CD4-positive, alpha-beta T cell (primary cell): ENCODE measurements at places on chromosomes 6 and 20. TPM values are rescaled to one million over a fixed set of nuclear protein-coding genes. Genes with fewer than 3 reads are reported as not detected.

- DNase-seq, result no peak
Observed at GRCh38 chr6:13354331-13355042, 26.1 kb upstream of the TBC1D7 start.

- DNase-seq, result no peak
Observed at GRCh38 chr20:51331481-51331880, 211.0 kb downstream of the NFATC2 start.

- no peak for DNase-seq
Observed at GRCh38 chr6:162973151-162973872, 245.5 kb downstream of the PACRG start.

GRCh38 chr20:48139262-48140041 lies 354.2 kb upstream of the SULF2 start:
- DNase-seq, result no peak

GRCh38 chr6:137589067-137589848 lies 95.1 kb upstream of the OLIG3 start:
- DNase-seq, result peak; percentile 54

DNA sequence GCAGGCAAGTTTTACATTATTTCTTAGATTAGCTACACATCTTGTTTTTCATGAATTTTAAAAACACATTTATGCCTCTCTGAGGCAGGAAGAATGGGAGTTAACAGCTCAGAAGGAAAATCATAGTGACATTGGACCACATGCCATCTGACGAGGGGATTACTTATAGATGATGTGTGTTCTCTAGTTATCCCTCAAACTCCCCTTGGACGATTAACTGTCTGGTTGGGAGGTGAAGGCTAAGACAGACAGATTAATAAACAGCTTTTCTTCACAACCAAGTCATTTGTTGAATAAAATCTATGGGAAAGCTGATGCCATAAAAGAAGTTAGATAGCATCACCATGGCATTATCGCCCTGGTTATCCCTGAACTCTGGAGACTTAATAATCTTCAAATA lies 80.0 kb upstream of the PREP start:
- DNase-seq, result no peak

- no peak for DNase-seq
Observed at GRCh38 chr20:3775457-3776108, 5.7 kb downstream of the SPEF1 start.

GRCh38 chr20:6769903-6770785 lies 2.7 kb downstream of the BMP2 start:
- DNase-seq, result peak; percentile 7

DNA sequence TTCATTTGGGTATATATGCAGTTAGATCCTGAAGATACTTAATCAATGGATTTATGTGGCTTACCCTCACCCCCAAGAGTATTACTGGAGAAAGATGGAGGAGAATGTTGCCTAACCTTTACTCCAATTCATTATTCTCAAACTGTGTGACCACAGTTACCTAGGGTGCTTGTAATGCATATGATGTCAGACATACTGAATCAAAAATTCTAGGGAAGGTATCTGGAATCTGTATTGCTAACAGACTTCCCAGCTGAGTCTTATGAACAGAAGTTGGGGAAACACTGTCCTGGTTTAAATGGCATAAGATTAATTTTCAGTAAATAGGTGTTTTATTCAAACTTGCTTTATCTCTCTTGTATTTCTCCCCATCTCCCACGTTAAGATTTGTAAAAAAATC lies 83.9 kb downstream of the PKIB start:
- no peak for DNase-seq

GRCh38 chr6:148544421-148544820 lies 201.8 kb downstream of the SASH1 start:
- no peak for DNase-seq

GRCh38 chr6:34961574-34961973 lies 72.5 kb downstream of the ANKS1A start:
- no peak for DNase-seq

GRCh38 chr20:4897600-4897999 lies 103.7 kb downstream of the SLC23A2 start:
- no peak for DNase-seq

DNA sequence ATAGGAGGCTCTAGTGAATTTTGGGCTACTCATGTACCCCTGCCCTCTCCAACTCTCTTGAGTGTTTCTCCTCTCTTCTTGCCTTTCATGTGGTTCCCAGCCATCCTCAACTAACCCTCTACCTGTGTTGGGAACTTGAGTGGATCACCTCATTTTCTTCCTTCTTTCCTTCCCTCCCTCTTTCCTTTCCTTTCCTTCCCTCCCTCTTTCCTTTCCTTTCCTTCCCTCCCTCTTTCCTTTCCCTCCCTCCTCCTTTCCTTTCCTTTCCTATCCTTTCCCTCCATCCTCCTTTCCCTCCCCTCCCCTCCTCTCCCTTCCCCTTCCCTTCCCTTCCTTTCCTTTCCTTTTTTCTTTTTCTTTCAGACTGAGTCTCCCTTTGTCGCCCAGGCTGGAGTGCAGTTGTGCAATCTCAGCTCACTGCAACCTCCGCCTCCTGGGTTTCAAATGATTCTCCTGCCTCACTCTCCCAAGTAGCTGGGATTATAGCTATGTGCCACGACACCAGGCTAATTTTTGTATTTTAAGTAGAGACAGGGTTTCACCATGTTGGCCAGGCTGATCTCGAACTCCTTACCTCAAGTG lies 63.8 kb downstream of the BTBD3 start:
- no peak for DNase-seq

GRCh38 chr20:51014797-51015722 lies 7.8 kb downstream of the KCNG1 start:
- no peak for DNase-seq

DNA sequence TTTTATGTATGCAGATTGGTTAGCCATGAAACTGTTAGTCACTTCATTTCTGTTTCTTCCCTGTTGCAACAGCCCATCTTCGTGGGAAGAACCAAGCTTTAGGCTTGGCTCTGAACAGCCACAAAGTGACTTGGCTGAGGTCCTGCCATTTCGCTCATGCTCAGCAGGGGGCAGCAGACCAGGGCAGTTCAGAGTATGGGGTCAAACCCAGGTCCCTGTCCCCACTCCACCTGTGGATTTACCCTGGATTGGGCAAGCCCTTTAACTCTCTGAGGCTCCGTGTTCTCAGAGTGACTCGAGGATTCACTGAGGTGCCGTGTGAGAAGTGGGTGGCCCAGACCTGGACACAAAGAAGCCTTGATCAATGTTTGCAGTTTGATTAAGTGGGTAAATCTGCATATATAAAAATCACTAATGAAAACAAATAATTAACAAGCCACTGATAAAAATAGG lies 19.8 kb upstream of the MAP1LC3A start:
- peak; percentile 42 for DNase-seq

GRCh38 chr6:74256381-74256780 lies 560.4 kb downstream of the CD109 start:
- DNase-seq, result no peak

DNA sequence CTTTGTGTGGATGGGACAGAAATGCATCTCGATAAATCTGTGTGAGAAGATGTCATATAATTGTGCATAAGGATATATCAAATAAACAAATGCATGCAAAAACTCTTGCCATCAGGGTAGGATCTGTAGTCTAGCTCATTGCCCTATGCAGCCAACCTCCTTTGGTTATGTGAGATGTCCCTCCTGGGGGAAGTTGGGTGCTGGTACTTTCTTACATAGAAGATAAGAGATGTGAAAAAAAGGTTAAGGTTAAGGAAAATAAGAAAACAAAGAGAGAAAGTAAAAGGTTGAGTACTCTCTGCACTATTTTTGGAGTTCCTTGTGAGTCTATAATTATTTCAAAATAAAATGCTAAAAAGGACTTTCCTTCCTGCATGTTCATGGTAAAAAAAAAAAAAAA lies 30.4 kb downstream of the ZDHHC14 start:
- DNase-seq, result no peak

The MLN gene
- total RNA-seq, result not detected

The ZNF165 gene
- 5.1 TPM for total RNA-seq

The MAP7 gene
- 0.49 TPM for total RNA-seq

The RAE1 gene
- total RNA-seq, result 60.7 TPM

The PNISR gene
- 317 TPM for total RNA-seq

The HCRTR2 gene
- not detected for total RNA-seq

The SOX18 gene
- total RNA-seq, result not detected
